SJCRH30 (cell line): ENCODE measurements at places on chromosomes 1 and 21. TPM values are rescaled to one million over a fixed set of nuclear protein-coding genes. Genes with fewer than 3 reads are reported as not detected.

DNA sequence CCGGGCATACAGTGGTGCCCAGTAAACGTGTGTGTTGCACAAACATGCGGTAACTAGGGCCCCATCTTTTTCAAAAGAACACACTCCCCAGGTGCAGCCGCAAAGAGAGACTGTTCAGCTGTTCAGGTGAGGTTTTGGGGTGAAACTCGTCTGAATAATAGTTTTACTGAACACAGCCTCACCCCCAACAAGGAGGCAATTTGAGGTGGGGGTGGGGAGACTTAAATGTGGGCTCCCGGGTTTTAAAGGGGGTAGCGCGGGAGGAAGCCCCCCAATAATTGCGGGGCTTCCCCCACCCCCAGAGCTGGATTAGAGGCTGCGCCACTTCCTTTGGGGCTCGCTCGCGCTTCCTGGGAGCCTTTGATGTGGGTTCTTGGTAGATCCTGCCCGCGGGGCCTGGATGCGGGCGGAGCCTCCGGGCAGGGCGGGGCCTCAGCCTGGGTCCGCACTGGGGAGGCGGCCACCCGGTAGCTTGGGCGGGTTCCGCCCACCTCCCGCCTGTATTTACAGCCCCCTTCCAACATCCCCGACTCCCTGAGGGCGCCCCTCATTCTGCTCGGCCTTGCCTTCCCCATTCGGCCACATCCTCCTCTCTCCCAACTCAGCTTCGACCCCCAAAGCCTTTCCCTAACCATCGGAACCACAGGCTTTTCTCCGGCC, 6.4 kb upstream of the EPHA2 start:
- DNase-seq: peak; percentile 79
- H3K27ac ChIP-seq: no peak overlapping the region
- no peaks in the 10 kb centered on the region for H3K27me3 ChIP-seq
- H3K36me3 ChIP-seq: no peaks in the 10 kb centered on the region
- peak overlapping the region; percentile 5 for H3K4me3 ChIP-seq
- peaks cover 52% of the 10 kb centered on the region for H3K4me1 ChIP-seq

PIGR gene
- not detected in 2 replicates for total RNA-seq

- H3K4me3 ChIP-seq: no peak overlapping the region
- no peak overlapping the region for H3K27ac ChIP-seq
- DNase-seq: no peak
- H3K4me1 ChIP-seq: no peaks in the 10 kb centered on the region
- no peaks in the 10 kb centered on the region for H3K36me3 ChIP-seq
These were observed 74.1 kb downstream of the CD46 start for GRCh38 chr1:207825719-207826556.

TMEM125 gene
- not detected in 2 replicates for total RNA-seq

GRCh38 chr1:15391366-15391765, 18.3 kb upstream of the EFHD2 start:
- H3K27me3 ChIP-seq: peaks cover 23% of the 10 kb centered on the region
- no peak overlapping the region for H3K27ac ChIP-seq
- no peak overlapping the region for H3K4me3 ChIP-seq
- H3K4me1 ChIP-seq: peaks cover 5% of the 10 kb centered on the region; the same call in 1 of the 2 replicates
- DNase-seq: no peak

- no peaks in the 10 kb centered on the region for H3K36me3 ChIP-seq
- no peaks in the 10 kb centered on the region for H3K27me3 ChIP-seq
- H3K27ac ChIP-seq: no peak overlapping the region
- no peaks in the 10 kb centered on the region for H3K4me1 ChIP-seq
These were observed 1.2 kb downstream of the HES4 start for GRCh38 chr1:998745-998994.

GRCh38 chr1:231059566-231060193, 19.6 kb upstream of the FAM89A start:
- H3K27ac ChIP-seq: no peak overlapping the region
- DNase-seq: peak; percentile 32
- no peaks in the 10 kb centered on the region for H3K27me3 ChIP-seq
- H3K4me3 ChIP-seq: no peak overlapping the region
- H3K4me1 ChIP-seq: peaks cover 33% of the 10 kb centered on the region

GRCh38 chr1:176033474-176033873, 173.6 kb downstream of the COP1 start:
- no peak overlapping the region for H3K27ac ChIP-seq
- DNase-seq: no peak
- H3K27me3 ChIP-seq: no peaks in the 10 kb centered on the region
- no peaks in the 10 kb centered on the region; the same call in 1 of the 2 replicates for H3K36me3 ChIP-seq

- no peaks in the 10 kb centered on the region for H3K36me3 ChIP-seq
- no peaks in the 10 kb centered on the region for H3K4me1 ChIP-seq
- H3K27ac ChIP-seq: no peak overlapping the region
- H3K4me3 ChIP-seq: no peak overlapping the region
- no peaks in the 10 kb centered on the region for H3K27me3 ChIP-seq
These were observed 36.6 kb downstream of the C1orf87 start for GRCh38 chr1:60036856-60037460.

DNA sequence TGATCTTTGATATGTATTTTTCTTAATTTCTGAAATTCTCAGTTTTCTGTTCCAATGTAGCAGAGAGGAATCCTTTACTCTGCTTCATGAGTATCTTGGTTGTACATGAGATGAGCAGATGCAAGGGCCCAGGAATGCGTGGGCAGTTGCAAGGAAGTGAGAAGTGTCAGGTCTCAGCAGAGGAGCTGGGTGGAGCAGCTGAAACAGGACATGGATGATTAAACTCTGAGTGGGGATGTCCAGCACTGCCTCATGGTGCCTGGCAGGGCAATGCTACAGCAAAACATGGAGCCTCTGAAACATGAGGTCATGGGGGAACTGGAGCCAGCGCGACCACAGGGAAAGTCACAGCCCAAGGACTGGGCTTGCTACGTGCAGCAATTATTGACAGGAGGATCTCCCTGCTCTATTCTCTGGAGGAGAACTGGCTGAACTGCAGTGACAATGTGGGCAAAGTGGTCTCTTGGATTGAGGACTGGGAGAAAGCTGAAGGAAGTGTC, 48.4 kb downstream of the COLGALT2 start:
- no peak overlapping the region for H3K27ac ChIP-seq
- H3K27me3 ChIP-seq: no peaks in the 10 kb centered on the region
- H3K4me1 ChIP-seq: no peaks in the 10 kb centered on the region
- no peak overlapping the region for H3K4me3 ChIP-seq

GRCh38 chr21:41965461-41966013, 11.7 kb upstream of the C2CD2 start:
- no peak overlapping the region for H3K27ac ChIP-seq
- H3K4me1 ChIP-seq: no peaks in the 10 kb centered on the region
- H3K4me3 ChIP-seq: no peak overlapping the region
- no peaks in the 10 kb centered on the region; the same call in 1 of the 2 replicates for H3K27me3 ChIP-seq

DNA sequence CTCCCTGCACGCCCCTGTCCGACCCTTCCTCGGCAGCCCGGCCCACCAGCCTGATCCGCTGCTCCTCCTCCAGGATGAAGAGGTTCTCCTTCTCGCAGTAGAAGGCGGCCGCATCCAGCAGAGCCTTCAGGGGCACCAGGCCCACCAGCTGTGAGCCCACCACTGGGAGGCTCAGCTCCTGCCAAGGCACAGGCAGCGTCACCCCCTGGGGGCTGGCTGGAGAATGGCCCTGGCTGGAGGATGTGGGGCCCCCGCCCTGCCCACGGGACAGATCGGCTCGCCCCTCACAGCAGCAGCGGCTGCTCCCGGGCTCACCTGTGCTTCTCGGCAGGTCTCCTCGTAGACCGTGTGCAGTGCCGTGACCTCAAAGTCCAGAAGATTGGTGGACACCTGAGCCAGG, 5.3 kb downstream of the FTCD start:
- no peaks in the 10 kb centered on the region for H3K27me3 ChIP-seq
- no peak overlapping the region for H3K27ac ChIP-seq
- no peaks in the 10 kb centered on the region for H3K36me3 ChIP-seq
- no peak overlapping the region for H3K4me3 ChIP-seq
